ENCODE measurements at places on chromosomes 13 and 19.

DNA sequence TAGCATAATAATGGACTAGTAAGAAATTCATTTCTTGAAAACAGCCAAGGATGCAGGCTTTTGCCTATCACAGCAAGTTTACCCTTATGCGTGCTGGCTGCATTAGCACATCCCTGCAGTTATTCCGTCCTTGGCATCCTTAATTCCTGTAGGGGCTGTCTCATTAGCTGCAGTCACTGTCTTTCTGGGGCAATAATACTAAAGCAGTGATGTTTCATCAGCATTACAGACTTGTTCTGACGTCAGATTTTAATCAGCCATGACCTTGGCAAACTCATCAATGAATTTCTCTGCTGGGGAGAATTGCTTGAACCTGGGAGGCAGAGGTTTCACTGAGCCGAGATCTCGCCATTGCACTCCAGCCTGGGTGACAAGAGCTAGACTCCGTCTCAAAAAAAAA, 103.7 kb downstream of the RXFP2 start:
- no peak for DNase-seq

GRCh38 chr19:11256189-11256588, 6.1 kb downstream of the DOCK6 start:
- no peak for DNase-seq

DNA sequence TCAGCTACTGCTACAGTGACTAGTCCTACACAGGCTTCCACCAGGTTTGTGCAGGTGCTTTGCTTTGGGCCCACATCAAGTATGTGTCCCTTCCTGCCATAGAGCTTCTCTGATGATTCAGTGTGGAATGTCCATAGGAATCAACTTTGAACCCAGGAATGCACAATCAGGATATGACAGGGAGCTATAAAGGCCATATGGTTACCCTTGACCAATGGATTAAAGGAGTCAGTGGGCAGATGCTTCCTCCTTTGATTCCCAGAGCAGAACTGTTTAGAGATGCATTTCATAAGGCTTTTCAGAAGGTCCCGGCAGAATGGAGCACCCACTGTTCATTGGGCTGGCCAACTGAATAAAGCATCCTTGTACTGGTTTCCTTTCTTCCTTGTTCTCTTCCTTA, 145.2 kb upstream of the WASF3 start:
- DNase-seq = no peak

GRCh38 chr13:111021270-111021669, 93.8 kb upstream of the ARHGEF7 start:
- no peak for DNase-seq

DNA sequence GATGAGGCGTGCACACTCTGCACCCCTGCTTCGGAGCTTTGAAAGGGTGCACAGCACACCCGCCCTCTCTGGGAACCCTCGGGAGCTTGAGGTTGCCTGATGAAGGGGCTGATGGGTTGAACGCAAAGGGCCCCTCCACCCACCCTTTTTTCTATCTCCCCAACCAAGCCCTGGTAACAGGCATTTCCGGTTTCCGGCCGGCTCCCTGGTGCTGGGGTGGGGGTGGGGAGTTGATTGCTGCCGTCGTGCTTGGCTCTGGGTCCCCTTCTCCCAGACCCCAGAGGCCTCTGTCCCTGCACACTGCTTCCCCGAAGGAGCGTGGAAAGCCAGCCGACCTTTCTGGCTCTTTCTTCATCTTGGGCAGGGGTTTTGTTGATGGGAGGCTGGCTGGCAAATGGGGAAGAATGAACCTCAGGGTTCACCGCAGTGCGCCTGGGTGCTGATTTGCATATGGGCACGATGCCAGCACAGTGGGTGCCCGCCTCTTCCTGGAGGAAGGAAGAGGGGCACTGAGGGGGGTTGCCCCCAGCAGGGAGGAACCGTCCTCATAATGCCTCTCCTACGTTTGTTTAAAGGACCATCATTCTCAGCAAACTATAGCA, 29.1 kb downstream of the VAV1 start:
- DNase-seq = no peak

DNA sequence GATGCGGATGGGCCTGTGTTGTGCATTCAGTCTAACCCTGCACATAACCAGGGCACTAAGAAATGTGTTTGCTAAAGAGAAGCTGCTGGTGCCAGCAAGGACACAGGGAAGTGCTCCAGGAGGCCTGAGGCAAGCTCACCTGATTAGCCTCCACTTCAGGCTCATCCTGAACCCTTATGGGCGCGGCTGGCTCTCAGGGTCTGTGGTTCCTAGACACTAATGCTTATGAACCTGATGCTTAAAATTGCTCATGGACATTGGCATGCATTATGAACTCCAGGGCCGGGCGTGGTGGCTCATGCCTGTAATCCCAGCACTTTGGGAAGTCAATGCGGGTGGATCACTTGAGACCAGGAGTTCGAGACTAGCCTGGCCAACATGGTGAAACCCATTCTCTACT, 34.3 kb downstream of the SERP2 start:
- no peak for DNase-seq

- no peak for DNase-seq
Measured at GRCh38 chr19:29247872-29248271, 34.9 kb upstream of the UQCRFS1 start.

GRCh38 chr13:53250977-53251376, 222.4 kb downstream of the OLFM4 start:
- DNase-seq = no peak

GRCh38 chr19:50020481-50020880, 4.7 kb downstream of the VRK3 start:
- DNase-seq = no peak

DNA sequence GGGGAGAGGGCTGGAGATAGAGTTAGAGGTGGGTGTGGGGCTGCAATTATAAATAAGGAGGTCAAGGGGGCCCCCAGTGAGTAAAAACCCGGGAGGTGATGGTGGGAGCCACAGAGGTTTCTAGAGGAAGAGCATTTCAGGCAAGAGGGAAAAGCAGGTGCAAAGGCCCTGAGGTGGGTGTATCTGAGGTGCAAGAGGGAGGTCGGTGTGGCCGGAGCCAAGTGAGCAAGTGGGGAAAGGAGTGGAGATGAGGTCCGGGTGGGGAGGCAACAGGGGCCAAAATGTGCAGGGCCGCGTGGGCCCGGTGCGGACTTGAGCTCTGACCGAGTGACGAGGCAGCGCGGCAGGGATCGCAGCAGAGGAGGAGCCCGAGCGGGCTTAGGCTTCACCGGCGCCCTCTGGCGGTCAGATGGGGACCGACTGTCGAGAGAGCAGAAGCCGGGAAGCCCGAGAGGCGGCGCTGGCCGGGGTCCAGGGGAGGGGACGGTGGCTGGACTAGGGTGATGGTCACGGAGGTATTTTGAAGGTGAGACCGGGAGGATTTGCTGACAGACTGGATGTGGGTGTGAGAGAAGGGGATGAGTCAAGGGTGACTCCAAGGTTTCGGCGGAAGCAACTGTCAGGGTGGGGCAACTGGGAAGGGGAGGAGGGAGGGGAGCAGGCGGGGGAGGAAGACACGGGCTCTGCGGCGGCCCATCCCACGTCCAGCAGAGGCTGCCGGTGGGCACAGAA, 17.7 kb upstream of the SPACA4 start:
- peak; percentile 97 for DNase-seq

- DNase-seq = no peak
Measured at GRCh38 chr13:26991508-26992181, 180.0 kb downstream of the USP12 start.

- DNase-seq = no peak
Measured at GRCh38 chr13:25375727-25376358, 4.1 kb downstream of the ATP8A2 start.

DNA sequence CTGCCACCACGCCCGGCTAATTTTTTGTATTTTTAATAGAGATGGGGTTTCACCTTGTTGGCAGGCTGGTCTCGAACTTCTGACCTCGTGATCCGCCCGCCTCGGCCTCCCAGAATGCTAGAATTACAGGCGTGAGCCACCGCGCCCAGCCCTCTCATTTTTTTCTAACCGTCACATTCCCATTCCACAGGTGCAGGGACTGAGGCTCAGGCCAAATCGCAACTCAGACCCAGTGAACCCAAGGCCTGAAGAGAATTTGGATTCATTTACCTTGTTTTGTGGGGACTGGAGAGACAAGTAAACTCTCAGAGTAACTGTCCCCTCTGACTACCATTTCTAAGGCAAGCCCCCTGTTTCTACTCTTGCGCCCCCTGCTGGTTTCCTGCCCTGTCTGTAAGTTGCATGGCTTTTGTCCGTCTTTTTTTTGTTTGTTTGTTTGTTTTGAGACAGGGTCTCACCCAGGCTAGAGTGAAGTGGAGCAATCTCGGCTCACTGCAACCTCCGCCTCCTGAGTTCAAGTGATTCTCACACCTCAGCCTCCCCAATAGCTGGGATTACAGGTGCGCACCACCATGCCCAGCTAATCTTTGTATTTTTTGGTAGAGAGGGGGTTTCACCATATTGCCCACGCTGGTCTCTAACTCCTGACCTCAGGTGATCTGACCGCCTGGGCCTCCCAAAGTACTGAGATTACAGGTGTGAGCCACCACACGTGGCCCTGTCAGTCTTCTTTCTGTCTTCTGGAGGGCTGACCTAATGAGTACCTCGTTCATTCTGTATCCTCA, 2.3 kb upstream of the STRN4 start:
- no peak for DNase-seq

DNA sequence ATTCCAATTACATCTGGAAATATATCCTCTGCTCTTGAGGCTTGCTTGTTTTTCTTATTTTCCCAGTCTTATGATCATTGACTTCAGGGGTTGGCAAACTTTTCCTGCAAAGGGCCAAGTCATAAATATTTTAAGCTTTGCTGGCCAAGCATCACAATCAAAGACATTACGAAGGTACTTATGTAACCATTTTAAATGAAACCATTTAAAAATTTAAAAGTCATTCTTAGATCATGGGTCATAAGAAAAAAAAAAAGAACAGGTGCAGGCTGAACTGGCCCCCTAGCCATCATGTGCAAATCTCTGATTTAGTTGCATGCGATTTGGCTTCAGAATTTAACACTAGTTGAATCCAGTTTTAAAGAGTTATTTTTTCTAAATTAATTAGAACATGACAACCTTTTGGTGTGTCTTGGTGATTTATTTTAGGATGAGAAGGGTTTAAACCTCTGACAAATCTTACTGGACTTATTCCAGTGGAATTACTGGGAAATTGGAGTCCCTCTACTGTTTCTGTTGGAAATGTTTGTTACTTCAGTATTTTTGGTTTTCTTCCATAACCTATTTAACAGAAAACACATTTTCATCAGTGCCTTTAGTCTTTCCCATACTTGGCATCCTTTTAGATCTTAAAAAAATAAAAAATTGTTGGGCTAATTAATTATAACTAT, 148.1 kb downstream of the NHLRC3 start:
- DNase-seq = no peak

GRCh38 chr19:16096280-16096855, 15.3 kb upstream of the RAB8A start:
- no peak for DNase-seq

DNA sequence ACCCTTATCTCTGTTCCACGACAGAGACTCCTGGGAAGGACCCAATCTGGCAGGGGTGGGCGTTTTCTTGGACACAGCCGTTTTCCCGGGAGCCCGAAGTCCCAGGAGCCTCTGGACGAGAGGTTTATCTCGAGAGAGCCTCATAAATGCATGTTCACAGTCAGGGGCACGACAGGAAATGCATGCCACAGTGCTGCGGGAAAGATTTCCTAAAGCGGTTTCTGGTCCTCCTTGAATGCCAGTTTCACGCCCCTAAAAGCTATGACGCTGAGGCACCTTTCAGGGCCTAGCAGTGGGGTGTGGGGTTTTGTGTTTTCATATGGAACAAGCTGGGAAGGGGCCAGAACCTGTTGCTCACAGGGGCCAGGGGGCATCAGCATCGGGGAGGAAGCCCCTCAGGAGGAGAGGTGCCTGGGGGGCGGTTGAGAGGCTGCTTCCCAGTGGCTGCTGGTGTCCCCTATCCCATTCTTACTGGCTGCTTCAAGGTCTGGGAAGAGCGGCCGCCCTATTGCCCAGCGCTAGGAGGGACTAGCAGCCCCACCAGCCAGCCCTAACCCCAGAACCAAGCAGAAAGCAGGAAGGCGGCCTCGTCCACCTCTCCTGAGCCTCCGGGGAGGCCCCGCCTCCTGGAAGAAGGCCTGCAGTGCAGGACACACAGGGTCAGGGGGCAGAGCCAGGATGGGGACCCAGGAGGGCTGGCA, 157.0 kb downstream of the KDM4B start:
- DNase-seq = no peak

DNA sequence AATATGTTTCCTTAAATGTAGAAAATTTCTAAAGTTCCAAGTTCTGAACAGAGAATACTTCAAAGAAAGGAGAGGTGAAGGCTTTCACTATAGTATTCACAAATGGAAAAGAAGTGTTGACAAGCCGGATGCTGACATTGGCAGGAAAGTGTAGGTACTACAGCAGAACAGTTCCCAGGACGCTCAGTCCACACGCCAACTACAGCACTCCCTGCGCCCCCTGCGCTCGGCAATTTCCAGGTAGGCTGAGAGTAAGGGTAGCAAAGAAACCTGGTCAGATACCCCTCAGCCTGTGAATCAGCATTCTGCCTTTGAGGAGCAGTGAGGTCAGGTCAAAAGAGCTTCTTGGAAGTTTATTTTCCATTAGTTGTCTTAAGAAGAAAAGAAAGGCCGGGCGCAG, 115.3 kb downstream of the NALCN start:
- DNase-seq = no peak

DNA sequence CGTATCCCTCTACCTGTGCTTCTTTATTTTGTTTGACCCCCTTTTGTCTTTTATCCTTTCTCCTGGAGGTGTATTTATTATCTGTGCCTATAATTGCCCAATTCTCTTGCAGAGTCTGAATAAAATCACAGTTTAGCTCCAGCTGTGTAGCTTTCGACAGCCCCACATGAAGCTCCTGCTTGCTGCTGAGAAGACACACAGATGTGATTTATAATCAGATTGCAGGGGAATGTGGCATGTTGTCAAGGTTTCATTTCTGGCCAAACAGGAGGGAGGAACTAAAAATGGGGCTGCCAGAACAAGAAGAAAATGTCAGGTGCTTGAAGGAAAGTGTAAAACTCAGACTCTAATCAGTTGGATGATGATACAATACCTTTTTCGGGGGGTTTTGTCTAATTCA, 22.7 kb downstream of the CCNA1 start:
- DNase-seq = no peak

DNA sequence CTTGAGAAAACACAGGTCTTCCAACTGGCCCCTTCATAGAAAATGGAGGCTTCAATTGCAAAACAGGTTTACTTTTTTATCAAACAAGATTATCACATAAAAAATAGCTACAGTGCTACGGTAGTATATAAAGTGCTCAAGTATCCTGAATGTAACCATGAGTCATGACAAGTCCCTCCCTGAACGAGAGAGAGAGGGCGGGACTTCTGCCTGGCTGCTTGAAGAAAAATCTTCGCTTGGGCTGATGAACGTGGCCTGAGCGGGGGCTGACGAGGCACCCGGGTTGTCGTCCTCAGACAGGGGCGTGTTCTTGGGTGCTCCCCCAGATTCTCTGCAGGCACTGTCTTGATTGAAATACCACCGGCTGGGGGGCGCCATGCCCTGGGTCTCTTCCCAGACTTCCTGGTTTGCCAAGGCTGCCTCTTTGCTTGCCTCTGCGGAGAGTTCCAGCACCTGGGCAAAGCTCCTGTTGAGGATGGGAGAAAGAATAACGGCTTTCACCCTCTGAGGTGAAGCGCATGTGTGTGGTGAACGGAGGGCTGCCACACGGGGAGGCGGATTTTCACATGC, 23.2 kb upstream of the CPAMD8 start:
- no peak for DNase-seq
